NCI-H1048 (cell line): ENCODE measurements at places on chromosomes 7 and 10.

- DNase-seq = no peak
These were observed 82.7 kb downstream of the ARHGAP22 start for GRCh38 chr10:48522011-48522765.

DNA sequence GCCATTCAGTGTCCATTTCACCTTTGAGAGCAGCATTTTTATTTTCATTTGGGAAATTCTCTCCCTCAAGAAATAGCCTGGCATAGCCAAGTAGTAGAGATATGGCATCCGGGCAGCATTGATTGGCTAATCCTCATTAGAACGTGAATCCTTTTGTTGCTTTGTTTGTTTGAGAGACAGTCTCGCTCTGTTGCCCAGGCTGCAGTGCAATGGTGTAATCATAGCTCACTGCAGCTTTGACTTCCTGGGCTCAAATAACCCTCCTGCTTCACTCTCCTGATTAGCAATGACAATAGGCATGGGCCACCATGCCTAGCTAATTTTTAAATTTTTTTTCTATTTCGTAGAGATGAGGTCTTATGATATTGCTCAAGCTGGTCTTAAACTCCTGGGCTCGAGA, 1174.9 kb upstream of the AUTS2 start:
- DNase-seq = no peak

DNA sequence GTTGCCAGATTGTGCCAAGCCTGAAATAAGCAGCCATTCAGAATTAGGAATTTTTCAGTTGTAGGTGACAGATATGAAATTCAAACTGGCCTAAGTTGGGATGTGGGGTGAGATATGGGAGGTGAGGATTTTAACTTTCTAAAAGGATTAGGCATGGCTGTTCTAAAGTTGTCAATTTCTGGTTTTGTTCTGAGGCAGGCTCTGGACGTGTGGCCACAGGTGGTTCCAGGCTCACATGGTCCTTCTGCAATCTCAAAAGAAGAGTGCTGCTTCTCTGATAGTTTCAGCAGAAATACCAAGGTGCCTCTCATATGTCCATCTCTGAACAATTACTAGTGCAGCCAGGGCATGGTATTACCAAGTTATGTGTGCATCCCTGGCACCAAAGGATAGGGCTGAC, 21.4 kb downstream of the EFCAB10 start:
- DNase-seq = no peak

GRCh38 chr10:63710703-63711102, 189.5 kb downstream of the REEP3 start:
- no peak for DNase-seq

GRCh38 chr7:36344622-36345021, 45.0 kb upstream of the ANLN start:
- no peak for DNase-seq

- DNase-seq = no peak
These were observed 93.0 kb downstream of the LYZL2 start for GRCh38 chr10:30536578-30536977.

DNA sequence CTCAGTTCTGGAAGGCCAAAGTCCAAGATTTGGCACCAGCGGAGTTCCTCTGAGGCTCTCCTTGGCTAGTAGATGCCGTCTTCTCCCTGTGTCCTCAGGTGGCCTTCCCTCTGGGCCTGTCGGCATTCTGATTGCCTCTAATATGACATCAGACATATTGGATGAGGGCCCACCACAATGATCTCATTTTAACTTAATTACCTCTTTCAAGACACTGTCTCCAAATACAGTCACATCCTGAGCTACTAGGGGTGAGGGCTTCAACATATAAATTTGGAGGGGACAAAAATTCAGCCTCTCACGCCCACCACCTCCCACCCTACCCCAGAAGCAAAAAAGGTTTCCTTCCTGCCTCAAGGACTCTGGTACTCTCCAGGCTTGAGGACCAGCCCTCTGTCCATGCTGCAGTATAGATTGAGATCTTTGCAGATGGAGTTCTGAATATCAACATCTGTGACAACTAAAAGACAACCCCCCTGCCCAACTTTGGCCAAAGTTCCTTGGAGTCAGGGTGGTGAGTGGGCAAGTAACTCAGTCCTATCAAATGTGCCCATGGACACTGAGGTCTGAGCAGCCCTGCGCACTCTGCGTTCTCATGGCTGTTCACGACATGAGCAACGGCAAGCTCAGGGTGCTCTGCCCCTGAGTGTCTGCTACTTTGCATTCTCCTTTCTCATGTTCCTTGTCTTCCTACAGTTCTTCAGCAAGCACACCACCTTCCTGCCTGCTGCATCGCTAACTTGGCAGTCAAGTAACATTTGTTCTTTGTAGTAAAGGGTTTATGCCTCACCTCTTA, 11.5 kb downstream of the TMEM176B start:
- DNase-seq = no peak

- DNase-seq = no peak
These were observed 61.0 kb upstream of the NFE2L3 start for GRCh38 chr7:26090927-26091519.

DNA sequence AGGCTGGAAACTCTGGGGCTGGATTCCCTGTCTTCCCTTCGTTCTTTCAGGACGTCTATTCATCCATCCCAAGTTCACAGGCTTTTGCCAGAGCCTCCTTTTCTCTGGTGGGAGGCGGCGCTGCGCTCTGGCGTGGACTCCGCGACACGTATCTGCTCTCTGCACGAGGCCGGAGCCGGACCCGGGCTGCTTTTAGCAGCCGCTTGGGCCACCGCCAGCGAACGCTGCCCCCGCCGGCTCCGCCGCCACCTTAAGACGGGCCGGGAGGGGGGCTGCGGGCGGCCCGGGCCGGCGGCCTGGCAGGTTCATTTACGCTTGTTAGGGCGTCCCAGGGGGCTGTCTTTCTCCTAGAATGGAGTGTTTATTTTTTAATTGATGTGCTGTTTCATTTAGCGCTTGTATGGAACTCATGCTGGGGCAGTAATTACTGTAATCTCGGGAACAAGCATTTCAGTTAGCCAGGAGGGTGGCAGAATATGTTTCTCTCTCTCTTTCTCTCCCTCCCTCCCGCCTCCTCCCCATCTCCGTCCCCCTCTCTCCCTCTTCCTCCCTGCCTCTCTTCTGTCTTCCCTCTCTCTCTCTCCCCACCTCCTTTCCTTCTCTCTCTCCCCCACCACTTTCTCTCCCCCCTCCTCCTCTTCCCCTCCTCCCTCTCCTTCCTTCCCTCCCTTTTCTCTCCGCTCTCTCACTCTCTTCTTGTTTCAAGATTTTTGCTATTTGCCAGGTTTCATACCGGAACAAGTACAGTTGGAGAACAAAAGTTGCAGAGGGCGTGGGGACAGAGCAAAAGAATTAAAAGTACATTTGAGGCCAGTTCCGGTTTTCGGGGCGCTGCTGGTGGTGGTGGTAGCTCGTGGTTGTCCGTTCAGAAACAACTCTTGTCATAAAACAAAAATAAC, 1.3 kb upstream of the FZD8 start:
- DNase-seq = no peak

- no peak for DNase-seq
These were observed 119.0 kb downstream of the C7orf25 start for GRCh38 chr7:42792841-42793240.

DNA sequence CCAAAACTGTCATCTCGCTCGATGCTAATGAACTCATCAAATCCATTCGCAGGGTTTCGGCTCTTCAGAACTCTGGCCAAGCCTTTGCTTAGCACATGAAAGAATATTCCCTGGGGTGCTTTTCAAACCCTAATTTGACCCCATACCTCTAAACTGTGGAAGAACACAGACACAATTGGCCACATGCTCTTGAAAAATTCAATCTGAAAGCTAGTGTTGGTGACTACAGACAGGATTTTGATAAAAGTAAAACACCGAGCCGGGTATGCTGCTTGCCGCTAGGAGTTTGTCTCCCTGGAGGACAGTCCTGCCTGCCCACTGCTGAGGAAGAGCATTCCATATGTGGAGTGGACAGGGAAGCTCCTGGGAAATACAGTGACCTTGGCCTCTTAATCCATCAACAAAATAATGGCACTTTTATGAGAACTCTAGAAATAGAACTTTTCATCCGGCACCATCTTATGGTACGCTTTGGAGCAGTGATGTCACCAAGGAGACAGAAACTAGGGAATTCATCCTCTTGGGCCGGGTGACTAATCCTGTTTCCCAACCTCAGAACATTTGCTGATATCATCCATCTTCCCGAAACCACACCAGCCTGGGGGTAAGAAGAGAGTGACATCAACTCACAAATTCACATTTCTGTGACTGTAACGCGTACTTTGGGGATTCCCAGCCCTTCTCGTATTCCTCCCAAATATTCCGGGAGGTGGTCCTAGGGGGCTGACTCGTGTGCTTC, 34.2 kb downstream of the MTURN start:
- no peak for DNase-seq

DNA sequence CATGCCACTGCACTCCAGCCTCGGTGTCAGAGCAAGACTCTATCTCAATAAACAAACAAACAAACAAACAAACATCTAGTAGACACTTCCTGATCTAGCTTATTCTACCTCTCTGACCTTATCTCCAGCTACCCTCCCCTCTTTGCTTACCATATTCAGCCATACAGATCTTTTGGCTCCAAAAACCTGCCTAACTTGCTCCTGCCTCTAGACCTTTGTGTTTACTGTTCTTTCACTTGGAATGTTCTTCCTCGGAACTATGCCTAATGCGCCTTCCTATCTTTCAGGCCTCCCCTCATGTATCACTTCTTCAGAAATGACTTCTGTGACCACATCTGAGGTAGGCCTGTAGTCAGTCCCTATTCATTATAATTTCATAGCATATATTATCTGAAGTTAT, 20.3 kb upstream of the WNT8B start:
- no peak for DNase-seq

DNA sequence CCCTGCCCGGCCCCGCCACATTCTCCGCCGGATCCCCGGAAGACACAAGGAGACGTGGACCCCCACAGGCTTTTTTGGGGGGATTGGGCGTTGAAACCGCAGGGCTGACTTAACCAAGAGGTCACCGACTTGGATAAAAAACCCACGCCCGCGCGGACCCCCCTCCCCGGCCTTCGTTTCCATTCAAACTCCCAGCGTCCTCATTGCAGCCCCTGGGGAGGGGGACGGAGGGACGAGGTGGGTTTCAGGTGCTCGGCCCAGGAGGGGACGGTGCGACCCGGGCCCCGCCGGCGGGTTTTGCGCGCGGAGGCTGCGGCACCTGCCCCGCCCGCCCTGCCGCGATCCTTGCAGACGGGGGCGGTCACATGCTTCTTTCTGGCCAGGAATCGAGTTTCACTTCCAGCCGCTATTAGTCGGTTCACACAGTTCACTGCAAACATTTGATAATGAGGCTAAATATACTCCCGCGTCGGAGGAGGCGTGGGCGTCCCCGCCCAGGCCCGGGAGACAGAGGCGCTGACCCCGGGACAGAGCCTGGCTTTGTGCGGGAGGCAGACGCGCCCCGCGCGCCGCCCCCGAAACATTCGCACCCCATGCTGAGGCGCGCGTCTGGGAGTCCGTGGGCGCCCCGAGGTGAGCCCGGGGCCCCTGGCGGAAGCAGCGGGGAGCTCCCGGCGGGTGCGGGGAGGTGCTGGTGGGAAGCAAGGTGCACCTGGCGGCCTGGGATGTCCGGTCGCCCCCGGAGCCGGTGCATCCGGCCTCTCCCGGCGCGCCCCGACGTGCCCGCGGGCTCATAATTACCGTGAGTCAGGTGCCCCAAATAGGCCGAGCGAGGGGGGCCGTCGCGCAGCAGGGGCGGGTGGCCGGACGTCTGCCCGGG, 2.7 kb upstream of the PDGFA start:
- DNase-seq = no peak

GRCh38 chr7:29292886-29293658, 98.5 kb downstream of the CHN2 start:
- no peak for DNase-seq

- DNase-seq = peak; percentile 19
These were observed 404.2 kb downstream of the THSD7A start for GRCh38 chr7:11427686-11428273.

- no peak for DNase-seq
These were observed 74.6 kb upstream of the C7orf33 start for GRCh38 chr7:148515728-148516695.

DNA sequence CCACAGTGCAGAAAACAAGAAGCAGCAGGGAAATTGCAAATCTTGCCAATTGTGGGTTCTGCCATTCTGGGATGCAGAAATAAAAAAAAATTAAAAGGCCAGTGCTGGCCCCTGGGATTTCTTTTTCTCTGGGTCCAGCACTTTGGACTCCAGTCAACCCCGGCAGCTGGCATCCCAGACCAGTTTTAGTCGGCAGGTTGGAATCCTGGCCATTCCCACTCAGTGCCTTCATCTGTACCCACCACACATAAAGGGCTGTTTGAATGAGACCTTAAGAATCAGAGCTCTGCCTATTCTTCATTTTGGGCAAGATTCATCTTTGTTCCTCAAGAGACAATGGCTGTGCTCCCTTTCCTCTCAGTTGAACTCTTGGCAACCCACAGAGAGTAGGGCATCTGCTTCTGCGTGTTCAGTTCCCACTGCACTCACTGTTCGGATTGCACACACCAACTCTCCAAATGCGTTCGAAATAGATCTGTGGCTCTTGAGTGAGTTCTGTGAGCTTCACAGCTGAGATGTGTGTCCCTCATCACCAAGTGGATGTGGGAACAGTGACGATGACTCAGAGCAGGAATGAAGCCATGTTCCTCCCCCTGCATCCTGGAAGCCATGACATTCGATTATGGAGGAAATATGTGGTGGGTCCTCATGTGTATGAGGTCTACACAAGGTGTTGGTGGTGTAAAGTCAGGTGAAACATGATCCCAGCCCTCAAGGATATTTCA, 63.0 kb upstream of the EGFR start:
- no peak for DNase-seq

- no peak for DNase-seq
These were observed 76.5 kb downstream of the BMPER start for GRCh38 chr7:33981671-33982424.

DNA sequence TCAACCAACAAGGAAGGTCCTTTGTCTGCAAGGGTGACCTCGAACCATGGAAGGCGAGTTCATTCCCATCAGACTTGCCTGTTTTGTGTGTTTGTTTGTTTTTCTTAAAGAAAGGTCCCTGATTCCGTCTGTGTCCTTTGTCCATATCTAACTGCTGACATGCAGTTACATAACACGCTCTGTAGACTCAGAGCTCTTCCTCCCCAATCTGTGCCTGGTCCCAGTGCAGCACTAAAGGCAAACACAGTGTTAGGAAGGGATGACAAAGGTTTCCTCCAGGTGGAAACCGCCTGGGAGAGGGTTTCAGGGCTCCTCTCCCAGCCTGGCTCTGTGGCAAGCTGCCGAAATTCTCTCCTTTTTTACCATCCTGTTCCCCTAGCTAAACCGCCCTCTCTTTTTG, 13.4 kb downstream of the JCAD start:
- DNase-seq = no peak

DNA sequence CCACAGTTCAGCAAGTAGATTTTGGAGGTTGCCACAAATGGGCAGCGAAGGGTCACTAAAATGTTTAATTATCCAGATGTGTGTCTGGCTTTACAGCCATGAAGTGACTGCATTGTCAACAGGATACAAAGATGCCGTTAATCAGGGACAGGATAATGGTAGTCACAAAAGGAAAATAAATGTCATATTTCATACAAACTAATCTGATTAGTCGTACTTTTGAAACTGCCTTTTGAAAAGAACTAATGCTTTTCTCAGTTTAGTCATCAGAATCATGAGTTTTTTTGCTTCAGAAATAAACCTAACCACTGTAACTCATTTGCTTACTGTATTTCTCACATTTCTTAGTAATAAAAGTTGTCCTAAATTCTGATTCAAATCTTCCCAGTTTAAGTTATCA, 22.2 kb upstream of the WNT16 start:
- no peak for DNase-seq
